Myocyte (in vitro differentiated cells): ENCODE measurements at places on chromosomes 5 and 9. TPM values are rescaled to one million over a fixed set of nuclear protein-coding genes. Genes with fewer than 3 reads are reported as not detected.

DNA sequence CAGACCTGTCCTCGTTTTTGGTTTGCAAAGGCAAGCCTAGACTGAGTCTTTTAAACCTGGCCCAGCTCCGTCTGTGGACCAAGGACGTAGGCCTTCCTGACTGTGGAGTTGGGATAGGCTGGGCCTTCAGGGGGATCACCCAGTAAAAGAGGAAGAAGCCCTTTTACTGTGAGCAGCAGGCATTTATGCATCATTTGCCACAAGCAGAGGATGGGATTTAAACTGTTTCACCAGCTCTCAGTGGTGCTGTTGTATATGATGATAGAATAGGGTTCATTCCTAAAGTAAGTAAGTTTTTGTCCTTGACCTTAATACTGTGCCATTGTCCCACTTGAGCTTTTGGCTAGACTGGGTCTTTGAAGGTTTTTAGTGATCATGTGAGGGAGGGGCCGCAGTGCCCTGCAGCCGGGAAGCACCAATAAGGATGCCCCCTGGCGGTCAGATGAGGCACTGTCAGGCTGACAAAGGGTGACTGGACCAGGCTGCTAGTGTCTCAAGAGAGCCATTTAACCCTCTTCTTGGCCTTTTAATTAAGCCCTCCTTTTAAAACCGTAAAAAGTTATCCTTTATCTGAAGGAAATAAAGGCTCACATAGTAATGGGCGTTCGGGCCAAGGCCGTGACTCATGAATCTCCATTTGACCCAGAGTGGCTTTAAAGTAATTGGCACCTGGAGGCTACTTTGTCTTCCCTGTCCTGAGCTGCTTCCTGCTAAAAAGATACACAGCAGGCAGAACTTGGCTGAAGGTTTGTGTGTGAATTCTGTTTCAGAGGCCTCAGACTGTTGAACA, 74.0 kb downstream of the UBAP1 start:
- peak; percentile 73 for DNase-seq

- DNase-seq = no peak
Observed at GRCh38 chr9:89654025-89654662, 49.3 kb downstream of the GADD45G start.

DNA sequence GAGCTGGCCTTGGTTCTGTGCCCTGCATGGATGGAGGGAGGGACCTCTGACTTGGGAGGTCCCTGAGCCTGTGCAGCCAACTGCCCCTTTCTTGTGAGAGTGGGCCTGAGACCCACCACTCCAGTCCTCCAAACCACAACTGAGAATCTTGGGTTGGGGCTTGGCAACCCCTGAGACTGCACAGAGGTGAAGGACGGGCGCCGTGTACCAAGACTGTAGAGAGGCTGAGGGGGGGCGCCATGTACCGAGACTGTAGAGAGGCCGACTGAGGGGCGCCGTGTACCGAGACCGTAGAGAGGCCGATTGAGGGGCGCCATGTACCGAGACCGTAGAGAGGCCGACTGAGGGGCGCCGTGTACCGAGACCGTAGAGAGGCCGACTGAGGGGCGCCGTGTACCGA, 59.3 kb upstream of the CACNA1B start:
- no peak for DNase-seq

DNA sequence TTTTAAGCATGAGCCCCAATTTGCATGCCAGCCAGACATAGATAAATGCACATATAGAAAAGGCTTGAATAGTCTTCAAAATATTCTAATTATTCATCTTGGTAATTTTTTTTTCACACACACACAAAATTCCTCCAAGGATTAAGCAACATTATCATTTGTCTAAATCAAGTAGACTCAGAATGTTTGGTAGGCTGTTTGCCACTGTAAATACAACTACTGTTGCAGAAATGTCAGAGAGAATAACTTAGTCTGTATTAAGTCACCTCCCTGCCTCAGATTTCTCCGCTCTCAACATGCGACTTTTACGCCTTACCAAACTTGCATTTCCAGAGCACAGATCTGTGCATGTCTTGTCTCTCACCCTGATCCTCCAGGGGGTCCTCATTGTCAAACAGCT, 265.6 kb upstream of the C9orf72 start:
- DNase-seq = no peak

- DNase-seq = no peak
Observed at GRCh38 chr5:81136557-81136956, 96.6 kb upstream of the CKMT2 start.

DNA sequence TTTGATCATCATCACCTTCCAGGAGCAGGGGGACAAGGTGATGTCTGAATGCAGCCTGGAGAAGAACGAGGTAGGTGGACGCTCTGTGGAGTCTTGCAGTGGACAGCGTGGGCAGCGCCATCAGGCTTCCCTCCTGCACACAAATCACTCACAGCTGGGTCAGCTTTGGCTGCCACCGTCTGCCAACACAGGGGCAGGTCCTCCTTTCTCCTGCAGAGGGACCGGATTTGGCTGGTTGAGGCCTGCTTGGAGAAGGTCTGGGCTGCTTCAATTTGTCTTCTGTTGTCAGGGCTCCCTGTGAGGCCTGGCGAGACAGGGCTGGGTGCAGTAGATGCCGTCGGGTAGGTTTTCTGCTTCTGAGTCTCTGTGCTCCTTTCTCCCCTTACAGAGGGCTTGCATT, 180.6 kb downstream of the CACNA1B start:
- no peak for DNase-seq

DNA sequence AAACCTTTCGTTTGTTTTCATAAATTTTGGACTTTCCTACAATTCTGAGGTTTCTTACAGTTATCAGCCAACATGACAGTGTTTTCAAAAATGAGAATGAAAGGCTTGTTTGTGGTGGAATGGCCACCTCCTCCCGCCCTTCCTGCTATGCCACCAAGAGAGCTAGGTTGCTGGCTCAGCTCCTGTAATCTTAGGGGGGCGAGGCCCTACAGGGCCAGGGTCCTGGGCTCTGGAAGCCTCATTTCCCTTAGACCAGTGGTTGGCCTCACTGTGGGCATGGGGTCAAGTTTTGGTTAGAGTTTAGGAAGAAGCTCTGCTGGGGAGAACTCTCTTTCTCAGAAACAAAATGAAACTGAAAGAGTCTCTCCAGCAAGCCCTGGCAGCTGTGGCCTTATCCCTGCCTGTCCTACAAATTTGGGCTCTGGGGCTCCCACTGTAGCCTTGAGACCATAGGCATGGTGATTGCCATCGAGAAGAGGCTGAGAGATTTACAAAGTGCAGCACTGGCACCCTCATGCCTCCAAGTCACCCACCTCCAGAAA, 66.2 kb downstream of the IRX1 start:
- no peak for DNase-seq

DNA sequence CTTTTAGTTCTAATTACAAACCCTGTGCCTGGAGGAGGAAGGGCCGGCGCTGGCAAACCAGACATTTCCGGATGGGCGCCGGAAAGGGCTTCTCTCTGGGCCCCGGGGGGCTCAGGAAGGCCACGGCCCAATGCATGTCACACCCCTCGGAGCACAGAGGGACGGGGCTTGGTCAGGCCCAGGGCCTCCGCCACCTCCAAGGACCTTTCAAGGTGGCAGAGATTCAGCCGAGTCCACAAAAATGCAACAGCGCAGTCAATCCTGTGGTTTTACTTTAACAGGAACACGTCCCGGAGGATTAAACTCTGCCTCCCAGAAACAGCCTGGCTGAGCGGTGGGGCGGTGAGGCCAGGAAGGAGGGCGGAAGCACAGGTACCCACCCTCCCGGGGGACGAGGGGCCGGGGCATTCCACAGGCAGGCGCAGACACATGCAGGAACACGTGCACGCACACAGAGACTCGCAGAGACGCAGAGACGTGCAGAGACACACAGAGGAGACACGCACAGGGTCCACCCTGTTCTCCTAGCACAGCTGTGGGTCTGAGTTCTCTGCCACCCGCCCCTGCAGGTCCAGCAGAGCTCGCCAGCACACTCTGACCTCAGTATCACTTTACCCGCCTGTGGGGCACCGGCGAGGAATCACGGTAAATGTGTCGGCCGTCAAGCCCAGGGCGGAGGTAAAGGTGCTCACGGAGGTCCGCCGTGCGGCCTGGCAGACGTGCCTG, 23.0 kb downstream of the SLC9A3 start:
- DNase-seq = no peak

GRCh38 chr9:36456480-36457065, 56.5 kb upstream of the RNF38 start:
- no peak for DNase-seq

The ZDHHC12 gene
- total RNA-seq = 18.9 and 28.7 TPM in 2 replicates

The SLC36A2 gene
- not detected in 2 replicates for total RNA-seq

The RNF224 gene
- total RNA-seq = not detected in 2 replicates

The CYFIP2 gene
- total RNA-seq = 5.5 and 5.6 TPM in 2 replicates

The EGFLAM gene
- total RNA-seq = 19.7 and 19.9 TPM in 2 replicates

The RGMB gene
- total RNA-seq = 206 and 220 TPM in 2 replicates
